ENCODE measurements at places on chromosomes 13 and 19.

GRCh38 chr13:113358653-113359190 is 5.2 kb downstream of the GRTP1 start:
- no peak for DNase-seq

GRCh38 chr13:107600971-107601370 is 614.4 kb downstream of the LIG4 start:
- DNase-seq = no peak

DNA sequence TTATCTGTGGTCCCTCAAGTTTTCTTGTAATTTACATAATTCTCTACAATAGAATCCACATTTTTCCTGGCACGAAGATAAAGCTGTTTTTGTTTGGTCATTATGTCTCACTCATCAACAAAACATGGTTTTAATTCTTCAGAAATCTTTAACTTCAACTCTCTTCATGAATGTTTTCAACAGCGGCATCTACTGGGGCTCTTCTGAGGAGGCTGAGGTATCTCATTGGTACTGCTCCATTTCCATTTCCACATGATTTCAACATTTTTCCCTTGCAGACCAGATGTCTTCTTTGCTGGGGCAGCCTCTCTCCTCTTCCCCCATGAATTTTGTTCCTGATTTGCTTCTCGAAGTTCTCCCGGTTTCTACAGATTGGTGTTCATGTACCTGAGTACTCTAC is 5.8 kb upstream of the KBTBD7 start:
- DNase-seq = no peak

DNA sequence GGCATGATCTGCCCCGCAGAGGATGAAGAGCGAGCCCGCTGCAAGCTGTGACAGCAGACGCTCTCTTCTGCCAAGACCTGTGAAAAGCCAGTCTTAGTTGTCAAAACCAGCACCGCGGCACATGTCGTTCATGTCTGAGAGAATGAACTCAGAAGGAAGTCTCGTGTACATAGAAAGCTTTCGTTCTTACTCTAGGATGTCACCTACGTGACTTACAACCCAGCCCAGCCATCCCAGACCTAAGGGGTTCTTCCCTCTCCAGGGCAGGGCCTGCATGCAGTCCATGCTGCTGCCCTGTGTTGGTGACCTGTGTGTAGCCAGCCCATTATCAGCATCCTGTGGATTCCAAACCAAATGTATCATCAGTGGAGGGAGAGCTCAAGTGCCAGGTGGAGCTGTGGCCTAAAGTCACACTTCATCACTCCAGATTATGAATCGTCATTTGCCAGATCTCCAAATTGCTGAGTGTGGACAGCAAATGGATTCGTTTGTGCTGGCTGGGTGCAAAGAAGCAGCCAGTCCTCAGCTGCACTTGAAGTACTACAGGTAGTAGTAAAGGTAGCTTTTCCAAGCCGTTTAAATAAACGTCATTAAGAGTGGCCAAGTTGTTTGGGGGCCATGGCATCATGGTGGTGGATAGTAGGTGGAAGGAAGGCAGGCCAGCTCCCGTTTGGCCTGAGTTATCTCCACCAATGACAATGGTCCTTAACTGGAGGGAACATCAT is 73.9 kb upstream of the GPR183 start:
- no peak for DNase-seq

GRCh38 chr19:1459479-1459878 is 9.6 kb downstream of the APC2 start:
- DNase-seq = no peak

GRCh38 chr13:20411638-20412342 is 113.9 kb downstream of the CRYL1 start:
- DNase-seq = no peak

- DNase-seq = no peak
These were observed 20.0 kb downstream of the SLAIN1 start for GRCh38 chr13:77717508-77717907.

DNA sequence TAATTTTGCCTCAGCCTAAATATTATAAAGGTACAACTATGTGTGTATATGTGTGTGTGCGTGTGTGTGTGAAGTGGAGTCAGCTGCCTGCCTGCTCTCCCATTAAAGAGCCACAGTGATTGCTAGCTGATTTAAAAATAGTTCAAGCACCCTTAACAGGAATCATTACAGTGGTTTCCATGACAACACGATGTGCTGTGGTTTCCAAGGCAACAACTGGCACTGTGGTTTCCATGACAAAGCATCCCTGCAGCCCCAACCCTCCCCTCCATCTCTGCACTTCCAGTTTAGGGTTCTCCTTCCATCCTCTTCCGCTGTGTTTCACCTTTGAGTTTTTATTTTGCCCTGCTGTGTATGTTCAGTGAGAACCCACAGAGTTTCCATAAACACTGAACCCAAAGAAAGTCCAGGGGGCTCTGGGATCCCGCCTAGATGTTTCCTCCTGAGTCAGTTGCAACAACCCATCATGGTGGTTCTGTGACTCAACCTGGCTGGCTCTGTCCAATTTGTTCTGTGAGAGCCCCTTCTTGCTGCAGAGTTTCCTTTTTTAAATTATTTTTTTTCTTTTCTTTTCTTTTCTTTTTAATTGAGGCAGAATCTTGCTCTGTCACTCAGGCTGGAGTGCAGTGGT is 7.1 kb upstream of the PNMA8A start:
- DNase-seq = peak; percentile 15

DNA sequence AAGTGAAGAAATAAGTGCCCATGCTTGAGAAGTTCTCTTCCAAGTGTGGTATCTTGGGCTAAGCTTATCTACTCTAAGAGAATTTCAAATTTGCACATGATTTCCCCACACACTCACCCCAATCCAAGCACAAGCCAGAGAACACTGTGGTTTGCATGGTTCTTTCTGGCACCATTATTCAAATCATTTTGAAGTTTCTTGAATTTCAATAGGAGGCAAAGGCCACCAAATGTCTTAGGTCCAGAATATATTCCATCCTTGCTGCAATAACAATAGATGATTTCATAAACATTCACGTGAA is 359.7 kb downstream of the IRS2 start:
- no peak for DNase-seq

DNA sequence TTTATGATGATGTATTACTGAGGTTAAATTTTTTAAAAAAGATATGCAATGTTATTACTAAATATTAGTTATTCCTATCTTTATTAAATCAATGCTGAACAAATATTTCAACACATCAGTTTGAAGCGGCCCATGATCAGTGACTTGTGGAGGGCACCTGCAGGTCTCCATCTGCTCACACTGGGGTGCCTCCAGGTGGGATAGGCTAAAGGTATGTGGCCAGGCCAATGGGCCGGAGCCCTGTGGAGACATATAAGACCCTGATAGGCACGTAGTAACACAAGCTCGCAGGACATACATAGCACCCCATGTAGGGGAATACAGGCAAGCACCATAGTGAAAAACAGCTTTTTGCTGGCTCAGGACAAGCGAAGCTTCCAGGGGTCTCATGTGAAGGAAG is 469.8 kb downstream of the ZNF536 start:
- DNase-seq = no peak

GRCh38 chr19:51139299-51140014 is 2.6 kb upstream of the SIGLEC7 start:
- DNase-seq = no peak

DNA sequence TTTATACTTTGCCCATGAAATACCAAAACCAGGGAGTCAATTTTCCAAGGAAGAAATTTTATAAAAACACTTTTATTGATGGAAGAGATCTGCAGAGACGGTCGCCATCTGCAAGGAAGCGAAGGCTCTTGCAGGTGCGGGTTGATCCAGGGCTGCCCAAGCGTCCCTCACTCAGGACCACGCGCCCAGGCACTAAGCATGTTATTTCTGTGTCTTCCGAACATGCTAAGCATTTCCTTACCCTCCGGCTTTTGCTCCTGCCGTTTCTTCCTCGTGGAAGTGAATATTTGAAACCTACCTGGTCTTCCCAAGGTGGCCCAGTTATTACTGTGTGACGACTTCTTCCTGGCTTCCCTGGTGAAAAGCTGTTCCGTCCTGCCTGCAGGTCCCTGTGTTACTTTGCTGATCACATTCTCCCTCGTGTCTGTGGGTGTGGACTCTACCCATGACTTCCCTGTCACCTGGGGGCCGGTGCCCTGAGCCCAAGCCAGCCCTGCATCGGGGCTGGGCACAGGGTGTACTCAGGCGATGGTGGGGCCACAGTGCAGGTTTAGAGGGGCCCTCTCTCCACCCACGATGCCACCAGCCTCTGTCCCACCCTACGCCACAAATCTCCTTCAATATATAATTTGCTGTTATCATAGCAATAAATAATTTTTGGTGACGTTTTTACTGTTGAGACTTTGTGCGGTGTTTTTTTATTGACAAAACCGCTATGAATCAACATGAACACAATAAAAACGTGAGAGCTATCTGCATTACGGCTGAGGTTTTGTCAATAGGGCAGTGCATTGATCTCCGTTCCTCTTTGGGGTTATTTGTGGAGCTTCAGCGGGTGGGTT is 119.4 kb downstream of the URI1 start:
- no peak for DNase-seq

GRCh38 chr13:48214519-48215121 is 18.4 kb upstream of the ITM2B start:
- no peak for DNase-seq

DNA sequence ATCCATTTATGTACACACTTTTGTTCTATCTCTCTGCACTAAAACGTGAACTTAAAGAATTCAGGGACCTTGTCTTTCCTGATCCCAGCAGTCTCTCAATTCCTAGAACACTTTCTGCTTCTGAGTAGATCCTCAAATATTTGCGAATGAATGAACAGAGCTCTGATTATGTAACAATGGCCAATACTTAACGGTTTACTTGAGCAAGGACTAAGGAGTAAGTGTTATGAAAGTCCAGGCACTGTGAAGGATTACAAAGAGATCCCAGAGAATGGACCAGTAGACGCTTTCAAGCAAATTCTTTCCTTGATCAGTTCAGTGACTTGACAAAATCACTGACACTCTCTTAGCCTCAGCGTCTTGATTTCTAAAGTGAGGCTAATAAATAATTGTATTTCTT is 514.5 kb upstream of the KLHL1 start:
- DNase-seq = no peak

DNA sequence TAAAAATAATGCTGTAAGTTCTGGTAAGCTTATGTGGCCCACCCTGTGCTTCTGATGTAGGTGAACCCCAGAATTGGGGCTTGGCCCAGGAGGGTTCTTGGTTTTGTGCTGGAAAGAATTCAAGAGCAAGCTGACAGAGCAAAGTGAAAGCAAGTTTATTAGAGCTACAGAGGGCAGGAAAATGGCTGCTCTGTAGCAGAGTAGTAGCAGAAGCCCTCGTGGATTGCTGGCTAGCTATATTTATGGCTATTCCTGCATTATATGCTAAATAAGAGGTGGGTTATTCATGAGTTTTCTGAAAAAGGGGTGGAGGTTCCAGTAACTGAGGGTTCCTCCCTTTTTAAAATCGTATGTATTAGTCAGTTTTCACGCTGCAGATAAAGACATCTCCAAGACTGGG is 20.6 kb upstream of the ZNF599 start:
- DNase-seq = no peak

GRCh38 chr19:19543101-19543500 is 5.0 kb downstream of the CILP2 start:
- DNase-seq = no peak

DNA sequence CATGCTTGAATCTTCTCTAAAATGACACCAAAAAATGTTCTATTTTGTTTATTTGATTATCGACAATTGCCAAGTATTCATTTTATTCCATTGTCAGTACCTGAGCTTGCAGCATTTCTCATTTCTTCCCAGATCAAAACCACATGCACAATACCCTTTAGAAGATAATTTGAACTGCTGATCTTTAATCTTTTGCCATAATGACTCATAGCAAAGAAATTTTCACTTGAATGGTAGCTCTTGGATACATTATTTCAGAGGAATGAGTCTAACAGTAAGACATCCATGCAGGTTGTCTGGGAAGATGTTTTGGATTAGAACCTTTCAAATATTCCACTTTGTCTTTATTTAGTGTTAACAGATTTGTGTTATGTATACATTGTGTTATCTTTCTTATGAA is 42.0 kb upstream of the RXFP2 start:
- no peak for DNase-seq

GRCh38 chr13:70792121-70792520 is 683.9 kb upstream of the KLHL1 start:
- DNase-seq = peak; percentile 31

DNA sequence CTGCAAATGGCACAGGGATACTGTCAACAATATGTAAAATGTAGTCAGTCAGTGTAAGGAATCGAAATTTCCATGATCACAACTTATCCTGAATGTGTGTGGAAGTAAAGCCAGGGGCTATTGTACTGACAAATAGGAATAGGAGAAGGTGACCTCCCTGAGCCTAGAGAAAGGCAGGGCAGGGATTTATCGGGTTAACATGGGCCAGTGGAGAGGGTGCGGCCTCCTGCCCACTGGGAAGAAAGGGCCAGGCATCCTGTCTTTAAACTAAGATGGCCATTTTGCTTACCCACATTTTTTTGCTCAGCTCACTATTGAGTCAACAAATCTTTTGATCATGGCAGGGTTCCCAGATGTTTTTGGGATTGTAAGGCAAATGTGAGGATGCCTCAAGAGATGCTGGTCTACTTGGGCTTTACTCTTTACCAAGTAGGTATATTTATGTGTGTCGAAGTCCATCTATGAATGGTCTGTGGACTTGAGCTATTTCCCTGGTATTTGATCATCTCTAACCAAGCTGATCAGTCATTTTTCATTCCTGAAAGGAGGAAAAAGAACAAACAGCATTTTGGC is 116.6 kb upstream of the RNF113B start:
- peak; percentile 48 for DNase-seq

DNA sequence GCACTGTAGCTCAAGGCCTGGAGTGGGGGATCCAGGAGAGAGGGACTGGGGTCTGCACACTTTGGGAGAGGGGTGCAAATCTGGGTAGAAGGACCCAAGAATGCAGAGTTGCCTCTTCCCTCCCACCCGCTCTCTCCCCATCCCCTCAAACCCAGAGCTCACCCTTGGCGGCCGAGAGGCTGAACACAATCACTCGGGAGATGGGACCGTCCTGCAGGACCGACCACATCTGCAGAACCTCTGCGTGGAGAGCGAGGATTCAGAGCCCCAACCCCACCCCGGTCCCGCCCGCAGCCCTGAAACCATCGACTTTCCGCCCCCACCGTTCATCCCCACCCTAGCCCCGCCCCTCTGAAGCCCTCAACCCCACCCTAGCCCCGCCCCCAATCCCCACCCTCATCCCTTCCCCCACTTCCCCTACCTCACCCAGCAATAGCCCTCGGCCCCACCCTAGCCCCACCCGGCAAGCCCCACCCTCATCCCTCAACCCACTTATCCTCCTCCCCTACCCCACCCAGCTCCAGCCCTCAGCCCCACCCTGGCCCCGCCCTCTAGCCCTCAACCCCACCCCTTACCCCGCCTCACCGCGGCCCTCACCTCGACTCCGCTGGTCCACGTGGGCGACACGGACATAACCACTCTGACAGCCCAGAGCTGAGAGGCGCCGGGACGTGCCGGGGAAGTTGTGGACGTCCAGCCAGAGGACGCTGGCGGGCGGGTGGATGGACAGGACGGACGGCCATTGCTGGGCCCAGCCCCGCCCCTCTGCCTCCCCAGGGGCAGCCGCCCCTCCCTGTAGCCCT is 4.1 kb downstream of the KPTN start:
- peak; percentile 75 for DNase-seq

GRCh38 chr13:25037057-25037813 is 58.7 kb upstream of the PABPC3 start:
- peak; percentile 43 for DNase-seq

- no peak for DNase-seq
These were observed 1269.7 kb upstream of the SPRY2 start for GRCh38 chr13:81610644-81611043.
